ENCODE measurements at places on chromosomes 3 and 15. TPM values are rescaled to one million over a fixed set of nuclear protein-coding genes. Genes with fewer than 3 reads are reported as not detected.

GRCh38 chr15:91136386-91136923, 36.4 kb downstream of the SV2B start:
- no peak for DNase-seq

GRCh38 chr15:67193223-67193990, 61.1 kb downstream of the AAGAB start:
- DNase-seq, result no peak

GRCh38 chr3:34742151-34742550, 897.2 kb upstream of the ARPP21 start:
- no peak for DNase-seq

DNA sequence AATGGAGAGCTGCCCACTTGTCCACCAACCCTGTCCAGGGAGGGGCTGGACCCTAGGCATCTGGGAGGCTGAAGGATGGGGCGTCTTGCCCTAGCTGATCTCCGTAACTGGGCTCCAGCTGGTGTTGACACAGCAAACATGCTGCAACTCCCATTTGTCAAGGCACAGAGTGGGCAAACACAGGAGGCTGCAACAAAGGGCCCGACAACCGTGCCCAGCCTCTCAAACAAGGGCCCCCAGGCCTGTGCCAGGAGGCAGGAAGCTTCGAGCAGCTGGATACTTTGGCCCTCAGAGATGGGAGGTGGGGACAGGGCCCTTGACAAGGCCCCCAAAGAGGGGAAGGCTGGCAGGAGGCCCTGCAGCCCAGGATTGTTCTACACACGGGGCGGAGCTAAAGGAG, 64.2 kb upstream of the TMEM115 start:
- DNase-seq, result no peak

DNA sequence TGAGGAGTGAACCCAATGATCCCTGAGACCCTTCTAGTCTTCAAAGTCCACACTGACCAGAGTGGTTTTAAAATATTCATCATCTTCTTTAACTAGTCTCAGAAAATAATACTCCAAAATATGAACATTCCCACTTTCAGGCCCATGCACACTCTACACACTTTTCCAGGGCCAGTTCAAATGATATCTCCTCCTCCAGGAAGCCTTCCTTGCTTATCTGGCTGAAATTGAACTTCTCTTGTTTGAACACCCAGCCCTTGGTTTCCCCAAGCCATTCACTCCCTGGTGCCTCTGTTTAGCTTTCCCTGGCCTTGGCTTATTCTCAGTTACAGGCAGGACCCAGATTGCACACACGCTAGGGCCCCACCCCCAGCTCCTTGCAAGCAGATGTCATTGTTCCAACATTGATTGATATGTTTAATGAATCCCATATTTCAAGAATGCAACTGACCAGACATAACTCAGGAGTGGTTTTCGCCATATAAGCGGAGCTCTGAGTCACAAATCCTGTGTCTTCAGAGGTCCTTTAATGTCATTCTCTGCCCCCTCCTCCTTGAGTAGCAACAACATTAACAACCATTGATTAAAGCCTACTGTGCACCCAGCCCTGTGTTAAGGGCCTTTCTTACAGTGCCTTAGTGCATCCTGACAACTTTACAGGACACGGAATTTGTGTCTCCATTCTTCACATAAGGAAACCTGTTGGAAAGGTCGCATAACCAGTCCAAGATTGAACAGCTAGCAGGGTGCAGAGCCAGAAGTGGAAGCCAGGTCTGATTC, 2.1 kb downstream of the ITGA11 start:
- no peak for DNase-seq

DNA sequence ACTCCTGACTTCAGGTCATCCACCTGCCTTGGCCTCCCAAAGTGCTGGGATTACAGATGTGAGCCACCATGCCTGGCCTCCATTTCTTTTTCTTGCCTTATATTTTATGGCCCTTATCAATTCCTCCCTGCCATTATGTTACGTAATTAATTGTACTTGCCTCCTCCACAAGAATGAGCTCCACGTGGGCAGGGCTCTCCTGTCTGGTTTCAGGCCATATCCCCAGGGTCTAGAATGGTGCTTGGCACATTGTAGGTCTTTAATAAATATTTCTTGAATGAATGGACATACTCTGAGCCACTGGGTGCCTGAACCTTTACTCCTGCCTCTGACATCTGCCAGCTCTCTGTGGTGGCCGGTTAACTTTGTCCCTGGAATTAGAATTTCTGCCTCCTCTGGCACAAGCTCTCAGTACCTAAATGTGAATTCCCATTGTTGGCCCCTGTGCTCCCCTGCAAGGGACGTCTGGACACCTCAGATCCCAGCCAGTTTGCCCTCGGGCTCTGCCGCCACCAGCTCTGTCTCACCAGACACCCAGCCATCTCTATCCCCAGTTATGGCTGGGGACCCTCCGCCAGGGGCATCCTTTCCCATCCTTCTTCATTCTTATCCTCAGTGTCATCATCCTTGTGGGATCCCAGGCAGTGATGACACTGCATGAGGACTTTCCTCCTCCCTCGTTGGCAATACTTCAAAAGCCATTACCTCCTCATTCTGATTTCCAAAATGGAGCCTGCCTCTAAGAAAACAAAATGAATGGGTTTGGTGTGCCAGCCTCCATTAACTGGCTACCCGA, 165.6 kb upstream of the SMAD3 start:
- DNase-seq, result no peak

DNA sequence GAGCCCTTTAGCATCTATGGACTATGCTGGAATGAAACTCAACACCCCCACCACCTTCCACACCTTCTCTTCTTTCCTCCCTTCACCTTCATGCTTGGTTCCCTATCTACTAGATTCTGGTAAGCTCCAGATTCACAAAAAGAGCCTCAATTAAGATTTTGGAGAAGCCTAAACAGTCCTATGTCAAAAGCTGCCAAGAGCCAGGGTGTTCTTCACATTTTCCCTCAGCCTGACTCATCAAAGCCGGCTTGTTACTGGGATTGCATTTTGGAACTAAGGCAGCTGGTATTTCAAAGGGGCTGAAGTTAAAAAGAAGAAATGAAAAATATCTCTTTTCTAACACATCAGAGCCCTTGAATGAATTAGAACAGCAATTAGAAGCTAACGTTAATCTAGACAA, 247.7 kb downstream of the MYRIP start:
- DNase-seq, result no peak

DNA sequence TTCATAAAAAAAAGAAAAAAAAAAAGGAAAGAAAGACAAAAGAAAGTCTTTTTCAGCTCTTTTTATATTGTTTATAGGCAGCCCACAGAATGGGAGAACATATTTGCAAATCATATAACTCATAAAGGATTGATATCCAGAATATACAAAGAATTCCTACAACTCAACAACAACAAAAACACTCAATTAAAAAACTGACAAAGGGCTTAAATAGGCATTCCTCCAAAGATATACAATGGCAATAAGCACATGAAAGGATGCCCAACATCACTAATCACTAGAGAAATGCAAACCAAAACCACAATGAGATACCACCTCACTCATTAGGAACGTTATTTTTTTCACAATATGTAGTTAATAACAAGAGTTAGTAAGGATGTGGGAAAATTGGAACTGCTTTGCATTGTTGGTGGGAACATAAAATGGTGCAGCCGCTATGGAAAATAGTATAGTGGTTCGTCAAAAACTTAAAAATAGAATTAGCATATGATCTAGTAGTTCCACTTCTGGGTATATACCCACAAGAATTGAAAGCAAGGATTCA, 54.2 kb upstream of the CMTM8 start:
- DNase-seq, result no peak

Gene ATP13A4
- 0.42 TPM for total RNA-seq

Gene MON1A
- total RNA-seq, result 18.1 TPM

Gene IQCH
- 3.0 TPM for total RNA-seq

Gene SLC4A7
- 28.6 TPM for total RNA-seq

Gene CPNE9
- 0.27 TPM for total RNA-seq

Gene OXNAD1
- total RNA-seq, result 16.6 TPM

Gene RARRES1
- 6.9 TPM for total RNA-seq

Gene GPR149
- total RNA-seq, result not detected

Measured in kidney epithelial cell (primary cell).